ENCODE measurements at places on chromosomes 6 and 20.

DNA sequence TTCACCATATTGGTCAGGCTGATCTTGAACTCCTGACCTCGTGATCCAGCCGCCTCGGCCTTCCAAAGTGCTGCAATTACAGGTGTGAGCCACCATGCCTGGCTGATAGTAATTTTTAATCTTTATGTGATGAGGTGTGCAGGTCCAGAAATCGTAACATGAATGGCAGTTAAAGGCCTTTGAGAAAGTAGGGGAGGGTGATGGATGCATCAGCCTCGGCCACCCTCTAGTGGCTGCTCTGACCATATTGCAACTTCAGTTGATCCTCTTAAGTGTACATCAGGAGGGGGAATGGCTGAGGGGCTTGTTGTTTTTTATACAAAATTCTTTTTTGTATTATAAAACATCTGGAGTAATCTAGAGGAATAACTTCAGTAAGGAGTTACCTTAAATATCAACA, 193.0 kb downstream of the ZFAND3 start:
- DNase-seq, result no peak

- no peak for DNase-seq
Measured at GRCh38 chr6:85574932-85575598, 18.6 kb downstream of the SNX14 start.

- no peak for DNase-seq
Measured at GRCh38 chr6:80544976-80545722, 438.7 kb downstream of the BCKDHB start.

GRCh38 chr20:24737212-24737850, 211.7 kb upstream of the CST7 start:
- DNase-seq, result no peak

DNA sequence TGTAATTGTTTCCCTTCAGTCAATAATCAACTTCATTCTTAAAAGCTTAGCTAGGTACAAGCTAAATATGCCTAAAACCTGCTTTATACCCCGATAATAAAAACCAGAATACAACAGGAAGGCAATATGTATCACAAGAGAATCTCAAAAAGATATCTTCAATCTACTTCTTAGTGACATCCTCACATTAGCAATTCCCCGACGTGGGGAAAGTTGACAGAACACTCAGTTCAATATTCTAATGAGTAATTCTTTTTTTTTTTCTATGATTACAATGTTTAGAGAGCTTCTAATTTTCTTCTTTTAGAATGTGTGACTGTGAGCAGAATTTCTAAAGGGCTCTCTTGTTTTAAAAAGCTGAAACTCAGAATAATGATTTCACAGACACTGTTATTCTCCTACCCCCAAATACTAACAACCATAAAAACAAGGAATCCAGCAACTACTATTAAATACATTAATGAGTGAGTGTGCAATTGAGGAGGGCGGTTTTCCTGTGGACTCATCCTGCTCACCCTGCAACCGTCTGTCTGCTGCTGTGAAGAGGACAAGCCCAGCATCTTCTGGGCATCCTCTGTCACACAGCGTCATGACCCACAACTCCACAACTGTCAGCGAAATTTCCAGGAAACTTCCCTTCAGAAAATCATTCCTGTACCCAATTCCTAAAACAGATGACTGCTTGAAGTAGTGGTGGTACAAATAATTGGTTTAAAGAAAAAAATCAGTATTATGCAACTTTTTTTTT, 68.1 kb downstream of the DTNBP1 start:
- no peak for DNase-seq

GRCh38 chr20:16438100-16438499, 135.1 kb downstream of the KIF16B start:
- DNase-seq, result no peak

GRCh38 chr6:30234356-30234755, 21.1 kb upstream of the TRIM26 start:
- DNase-seq, result no peak
